ENCODE measurements at places on chromosomes 6 and 20.

DNA sequence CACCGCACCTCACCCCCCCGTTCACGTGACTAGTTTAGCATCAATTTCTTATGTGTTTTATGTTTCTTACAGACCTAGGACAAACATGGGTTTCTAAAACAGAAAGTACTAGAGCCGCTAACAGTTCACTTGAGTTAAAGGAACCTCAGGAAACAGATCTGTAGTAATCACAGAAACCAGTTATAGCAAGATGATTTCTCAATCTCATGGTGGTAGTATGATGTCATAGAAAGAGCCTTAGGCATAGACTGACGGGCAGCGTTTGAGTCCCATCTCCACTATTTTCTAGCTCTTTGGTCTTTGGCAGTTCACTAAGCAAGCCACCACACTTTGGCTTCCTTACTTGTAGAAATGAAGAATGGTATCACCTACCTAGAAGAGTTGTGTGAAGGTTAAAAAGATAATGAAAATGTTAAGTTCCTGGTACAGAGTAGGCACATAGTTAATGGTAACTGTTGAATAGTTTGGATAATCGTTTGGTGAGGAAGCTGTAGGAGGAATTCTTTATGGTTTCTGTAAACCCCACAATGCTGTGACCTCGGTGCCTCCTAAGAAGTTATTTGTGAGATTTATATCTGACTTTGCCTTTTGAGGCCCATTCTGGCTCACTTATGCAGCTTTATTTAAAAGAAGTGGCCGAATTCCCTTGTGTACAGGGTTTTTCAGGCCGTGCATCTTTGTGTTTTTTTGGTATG lies 21.3 kb downstream of the CTNNBL1 start:
- DNase-seq = no peak

- no peak for DNase-seq
Observed at GRCh38 chr20:57398901-57399535, 7.8 kb downstream of the RBM38 start.

DNA sequence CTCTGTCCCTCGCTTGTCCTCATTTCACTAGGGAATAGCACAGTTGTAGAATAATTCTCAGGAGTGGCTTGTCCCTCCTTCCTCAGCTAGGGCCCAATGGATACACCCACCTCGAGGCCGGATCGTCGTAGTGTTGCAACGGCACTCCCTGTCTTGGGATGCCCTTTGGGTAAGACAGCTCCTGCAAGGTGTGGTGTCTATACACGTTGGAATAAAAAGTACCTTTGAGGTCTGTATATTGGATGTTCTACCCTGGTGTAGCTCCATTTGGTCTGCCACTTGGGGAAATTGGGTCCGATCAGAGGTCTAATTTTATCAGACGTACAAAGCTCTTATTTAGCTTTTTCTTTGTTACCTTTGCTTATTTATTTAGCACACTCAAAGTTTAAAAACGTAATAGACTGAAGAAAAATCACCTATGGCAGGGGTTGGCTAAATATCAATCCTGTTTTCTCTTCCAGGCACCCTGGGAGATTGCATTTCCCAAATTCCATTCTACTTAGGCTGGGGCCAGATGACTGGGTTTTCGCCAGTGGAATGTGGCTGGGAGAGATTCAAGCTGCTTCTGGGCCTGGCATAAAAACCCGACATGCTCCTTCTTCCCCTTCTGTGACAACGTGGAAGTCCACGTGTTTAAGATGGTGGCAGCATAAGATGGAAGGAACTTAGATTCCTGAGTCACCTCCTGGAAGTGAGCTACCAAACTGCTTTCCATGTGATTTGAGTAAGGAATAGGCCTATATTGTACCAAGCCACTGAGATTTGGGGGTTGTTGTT lies 82.3 kb upstream of the CD83 start:
- DNase-seq = no peak

- peak; percentile 32 for DNase-seq
Observed at GRCh38 chr6:52389626-52390360, 27.8 kb downstream of the PAQR8 start.

DNA sequence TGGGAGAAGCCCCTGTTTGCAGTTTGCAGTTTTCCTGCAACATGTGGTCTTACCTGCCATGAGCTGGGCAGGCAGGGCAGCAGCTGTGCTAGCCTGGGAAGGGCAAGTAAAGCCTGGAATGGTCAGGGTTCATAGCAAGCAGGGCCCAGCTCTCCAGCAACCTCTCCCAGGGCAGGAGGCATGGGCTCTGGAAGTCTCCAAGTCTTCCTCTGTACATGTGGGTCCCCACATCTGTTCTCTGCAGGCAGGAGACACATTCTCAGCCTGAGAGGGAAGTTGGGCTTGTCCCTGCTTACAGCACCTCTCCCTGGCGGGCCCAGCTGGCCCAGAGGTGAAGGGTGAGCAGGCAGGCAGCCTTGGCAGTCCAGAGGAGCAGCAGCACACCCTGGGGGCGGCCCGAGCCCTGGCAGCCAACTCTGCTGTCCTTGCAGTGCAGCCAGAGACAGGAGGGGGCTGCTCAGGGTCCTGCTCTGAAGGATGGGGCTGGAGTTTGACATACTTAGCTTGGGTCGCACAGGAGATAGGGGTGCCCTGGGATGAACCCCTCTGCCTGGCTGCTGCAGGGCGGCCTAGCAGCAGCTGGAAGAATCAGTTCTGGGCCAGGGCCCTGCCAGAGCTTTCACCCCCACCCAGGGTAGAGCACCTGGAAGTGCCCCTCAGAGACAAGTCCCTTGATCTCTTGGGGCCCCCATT lies 176.0 kb downstream of the MRPL14 start:
- DNase-seq = no peak

GRCh38 chr6:15901141-15902115 lies 227.5 kb upstream of the MYLIP start:
- no peak for DNase-seq

GRCh38 chr6:19988555-19988954 lies 151.4 kb downstream of the ID4 start:
- peak; percentile 0 for DNase-seq

GRCh38 chr6:110981202-110981600 lies 637 bp upstream of the RPF2 start:
- no peak for DNase-seq

GRCh38 chr20:3686867-3687321 lies 5.1 kb upstream of the ADAM33 start:
- DNase-seq = no peak

DNA sequence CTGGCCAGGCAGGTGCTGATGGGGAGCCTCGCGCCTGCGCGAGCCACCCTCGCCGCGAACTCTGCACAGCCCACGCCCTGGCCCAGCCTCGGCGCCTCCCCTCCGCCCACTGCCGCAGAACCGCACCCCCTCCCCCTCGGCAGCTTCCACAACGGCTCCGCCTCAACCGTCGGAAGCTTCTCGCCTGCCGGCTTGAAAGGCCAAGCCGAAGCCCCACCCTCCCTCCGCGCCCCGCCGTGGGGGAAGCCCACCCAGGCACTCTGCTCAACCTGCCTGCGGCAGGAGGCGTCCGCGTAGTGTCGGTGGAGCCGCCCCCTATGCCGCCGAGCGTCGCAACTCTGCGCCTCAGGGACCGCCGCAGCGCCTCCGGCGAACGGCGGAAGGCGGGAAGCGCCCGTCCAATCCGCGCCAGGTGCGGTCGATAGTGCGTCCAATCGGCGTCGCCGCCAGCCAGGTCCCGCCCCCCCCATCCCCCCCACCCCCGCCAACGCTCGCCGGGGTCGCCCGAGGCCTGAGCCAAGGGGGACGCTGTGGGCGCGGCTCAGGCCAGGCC lies at the start of gene SYCP2:
SYCP2 (minus strand) TSS at position 342 of the 553 bp plus-strand sequence. CDS start 11,224 bp downstream, outside the sequence.
- no peak for DNase-seq

GRCh38 chr6:130755368-130756034 lies 71.7 kb upstream of the SMLR1 start:
- no peak for DNase-seq

- DNase-seq = no peak
Observed at GRCh38 chr6:4901386-4902061, 102.3 kb downstream of the RPP40 start.

DNA sequence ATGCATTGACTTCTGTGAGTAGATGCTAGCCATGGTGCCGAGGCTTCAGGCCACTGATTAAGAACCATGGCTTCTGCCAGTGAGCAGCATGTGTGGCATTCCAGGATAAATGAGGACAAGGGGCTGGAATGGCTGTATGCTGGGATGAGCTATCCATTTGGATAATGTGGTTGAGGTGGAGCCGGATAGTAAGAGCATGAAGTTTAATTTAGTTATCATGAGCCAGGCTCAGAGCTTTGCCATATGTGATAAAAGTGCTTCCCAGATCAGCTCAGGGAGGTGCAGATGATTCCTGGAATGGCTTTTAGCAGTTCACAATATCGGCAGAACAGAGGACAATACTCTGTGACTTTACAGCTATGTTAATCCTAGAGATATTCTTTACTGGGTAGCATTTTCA lies 34.6 kb upstream of the RNF8 start:
- no peak for DNase-seq
